ENCODE measurements at places on chromosomes 3 and 15.
A peak's percentile ranks its signal among the peaks of the same experiment; 100 is the strongest.

- no peak for DNase-seq
Measured at GRCh38 chr3:119359476-119360326, 65.5 kb downstream of the ARHGAP31 start.

GRCh38 chr3:49462222-49462621, 7.8 kb upstream of the DAG1 start:
- DNase-seq = no peak

DNA sequence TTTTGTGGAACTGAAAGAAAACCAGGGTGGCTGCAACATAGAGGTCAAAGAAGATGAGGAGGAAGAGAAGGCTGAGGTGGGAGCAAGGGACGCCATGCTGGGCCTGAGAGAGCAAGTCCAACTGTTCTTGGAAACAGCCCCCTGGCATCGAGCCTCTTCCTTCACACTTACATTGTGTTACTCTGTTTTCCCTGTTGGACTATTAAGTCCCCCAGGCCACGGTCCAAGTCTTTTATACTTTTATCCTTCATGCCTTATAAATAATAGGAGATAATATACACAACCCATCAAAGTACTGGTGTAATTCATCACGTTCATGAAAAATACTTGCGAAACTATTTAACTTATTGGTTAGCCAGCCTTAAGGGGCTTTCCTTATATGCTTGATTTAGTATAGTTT, 79.3 kb downstream of the ATG7 start:
- no peak for DNase-seq

DNA sequence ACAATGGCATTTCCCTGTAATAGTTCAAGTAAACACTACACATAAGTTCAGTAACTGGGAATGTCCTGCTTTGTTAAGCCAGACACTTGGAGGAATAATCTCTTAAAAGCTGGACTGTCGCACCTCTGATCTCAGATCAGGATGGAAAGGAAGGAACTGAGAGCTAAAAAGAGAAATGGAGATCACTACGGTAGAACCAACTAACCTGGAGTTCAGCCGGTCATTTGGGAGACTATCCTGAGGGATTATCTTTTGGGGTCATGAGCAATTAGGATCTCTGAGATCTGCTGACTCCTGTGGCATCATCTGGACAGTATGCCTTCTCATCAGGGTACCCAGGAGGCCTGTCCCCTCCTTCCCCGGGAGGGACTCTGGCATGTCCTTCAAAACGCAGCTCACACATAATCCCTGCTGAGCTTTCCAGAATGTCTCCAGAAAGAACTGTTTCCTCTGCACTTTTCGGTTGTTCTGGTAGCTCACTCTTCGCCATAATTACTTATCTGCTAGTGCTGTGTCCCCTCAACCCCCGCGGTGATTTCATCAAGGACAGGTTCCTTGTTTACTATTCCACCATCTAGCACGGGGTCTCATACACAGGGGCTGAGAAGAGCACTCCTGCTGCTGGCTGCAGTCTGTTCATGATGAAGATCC, 115.6 kb downstream of the SENP2 start:
- no peak for DNase-seq

DNA sequence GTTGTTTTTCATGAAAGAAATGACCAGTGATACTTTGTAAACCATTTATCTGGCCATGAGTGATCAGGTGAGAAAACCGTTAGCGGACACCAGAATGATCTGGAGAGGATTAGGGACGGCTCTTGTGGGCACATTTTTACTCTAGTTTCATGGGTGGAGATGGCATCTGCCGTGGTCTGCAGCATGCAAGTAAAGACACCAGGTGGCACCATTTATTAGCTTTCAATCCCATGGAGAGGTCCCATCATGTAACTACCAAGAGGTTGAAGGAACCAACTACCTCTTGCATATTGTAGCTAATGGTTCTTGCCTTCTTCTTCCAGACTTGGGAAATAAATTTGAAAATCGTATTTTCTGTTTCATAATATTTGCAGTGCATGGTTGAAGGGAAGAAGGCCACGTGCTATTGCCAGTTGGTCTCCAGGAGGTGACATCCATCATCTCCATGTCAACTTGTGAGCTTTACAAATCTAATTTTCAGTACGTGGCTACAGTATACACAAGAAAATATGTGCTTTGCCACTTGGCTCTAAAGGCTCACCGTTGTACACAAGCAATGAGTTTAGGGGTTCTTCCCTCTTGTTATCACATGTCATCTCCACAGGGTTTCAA, 1.5 kb upstream of the MAPKBP1 start:
- DNase-seq = peak; percentile 11

DNA sequence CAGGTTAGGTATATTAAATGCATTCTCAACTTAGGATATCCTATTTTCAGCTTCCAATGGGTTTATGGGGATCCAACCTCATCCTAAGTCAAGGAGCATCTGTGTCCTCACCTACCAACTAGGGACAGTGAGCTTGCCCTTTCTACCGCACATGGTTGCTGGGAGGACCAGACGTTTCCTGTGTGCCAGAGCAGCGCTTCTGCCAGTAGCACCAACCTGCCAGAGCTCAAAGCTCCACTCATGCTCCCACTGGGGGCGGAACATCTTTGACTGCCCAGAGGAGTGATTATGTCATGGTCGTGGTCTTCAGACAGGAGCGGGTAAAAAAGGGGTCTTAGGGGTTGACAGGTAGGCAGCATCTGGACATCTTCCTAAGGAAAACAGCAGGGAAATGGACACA, 24.7 kb downstream of the XPC start:
- DNase-seq = no peak

DNA sequence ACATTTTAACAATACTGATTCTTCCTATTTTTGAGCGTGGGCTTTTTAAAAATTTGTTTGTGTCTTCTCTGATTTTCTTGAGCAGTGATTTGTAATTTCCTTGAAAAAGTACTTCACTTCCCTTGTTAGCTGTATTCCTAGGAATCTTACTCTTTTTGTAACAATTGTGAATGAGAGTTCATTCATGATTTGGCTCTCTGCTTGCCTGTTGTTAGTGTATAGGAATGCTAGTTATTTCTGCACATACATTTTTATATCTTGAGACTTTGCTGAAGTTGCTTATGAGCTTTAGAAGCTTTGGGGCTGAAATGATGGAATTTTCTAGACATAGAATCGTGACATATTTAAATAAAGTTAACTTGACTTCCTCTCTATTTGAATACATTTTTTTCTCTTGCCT, 582.8 kb upstream of the BCHE start:
- no peak for DNase-seq

DNA sequence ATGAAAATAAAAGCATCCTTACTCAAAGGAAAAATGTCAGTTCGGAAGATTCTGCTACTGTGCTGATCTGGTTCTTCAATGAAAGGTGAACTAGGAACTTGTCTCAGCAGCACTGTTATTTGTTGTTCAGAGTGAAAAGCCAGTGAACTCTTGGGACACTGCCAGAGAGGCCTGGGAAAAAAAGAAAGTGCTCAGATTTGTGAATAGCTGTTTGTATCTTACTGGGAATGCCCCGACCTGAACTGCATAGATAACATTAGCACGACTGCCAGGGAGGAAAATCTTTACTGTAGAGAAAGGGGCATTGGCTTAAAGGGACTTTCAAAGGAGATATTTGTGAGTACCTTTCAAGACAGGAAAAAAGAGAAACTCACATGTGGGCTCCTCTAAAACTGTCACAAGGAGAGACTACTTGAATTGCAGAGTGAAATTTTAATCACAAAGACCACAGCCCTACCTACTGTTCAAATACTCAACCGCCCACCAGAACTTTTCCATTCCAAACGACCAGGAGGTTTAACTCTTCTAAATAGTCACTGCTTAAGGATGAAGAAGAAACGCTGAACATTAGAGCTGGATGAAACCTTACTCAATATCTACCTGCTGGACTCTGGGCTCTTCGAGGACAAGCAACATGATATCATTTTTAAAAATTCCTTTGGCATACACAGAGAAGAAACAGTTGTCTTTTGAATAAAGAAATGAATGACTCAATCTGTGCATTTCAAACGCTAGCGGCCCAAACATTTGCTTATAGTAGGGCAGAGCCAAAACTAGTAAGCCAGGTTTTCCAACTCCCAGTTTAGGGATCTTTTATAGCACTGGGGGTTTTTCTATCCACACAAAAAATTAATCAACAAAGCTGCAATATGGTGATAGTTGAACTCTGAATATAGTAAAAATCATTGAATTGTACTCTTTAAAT, 13.4 kb downstream of the TAMM41 start:
- DNase-seq = no peak

DNA sequence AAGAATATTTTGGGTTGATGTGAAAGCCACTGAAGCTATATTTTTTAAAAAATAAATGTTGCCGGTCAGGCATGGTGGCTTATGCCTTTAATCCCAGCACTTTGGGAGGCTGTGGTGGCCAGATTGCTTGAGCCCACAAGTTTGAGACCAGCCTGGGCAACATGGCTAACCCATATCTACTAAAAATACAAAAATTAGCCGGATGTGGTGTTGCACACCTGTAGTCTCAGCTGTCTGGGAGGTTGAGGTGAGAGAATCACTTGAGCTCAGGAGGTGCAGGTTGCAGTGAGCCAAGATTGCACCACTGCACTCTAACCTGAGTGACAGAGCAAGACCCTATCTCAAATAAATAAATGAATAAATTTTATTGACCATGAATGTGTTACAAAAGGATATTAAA, 39.6 kb downstream of the GOLM2 start:
- DNase-seq = no peak

- DNase-seq = no peak
Measured at GRCh38 chr3:141556034-141556433, 69.2 kb downstream of the RASA2 start.

DNA sequence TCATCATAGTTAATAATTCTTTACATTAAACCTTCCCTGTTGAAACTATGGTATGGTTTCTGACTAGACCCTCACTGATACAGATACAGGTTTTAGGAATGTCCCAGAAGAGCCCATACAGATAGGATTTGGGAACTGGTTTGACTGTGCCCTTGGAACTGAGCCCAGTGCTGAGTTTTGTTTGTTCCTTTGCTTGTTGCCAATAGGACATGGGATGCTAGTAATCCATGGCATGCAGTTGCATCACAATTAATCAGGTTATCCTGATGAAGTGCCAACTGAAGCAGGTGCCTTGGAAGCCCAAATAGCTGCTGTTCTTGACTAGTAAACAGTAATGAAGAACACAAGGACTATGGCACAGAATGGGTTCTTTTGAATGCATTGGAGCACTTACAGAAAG, 230.6 kb downstream of the NEK10 start:
- no peak for DNase-seq

DNA sequence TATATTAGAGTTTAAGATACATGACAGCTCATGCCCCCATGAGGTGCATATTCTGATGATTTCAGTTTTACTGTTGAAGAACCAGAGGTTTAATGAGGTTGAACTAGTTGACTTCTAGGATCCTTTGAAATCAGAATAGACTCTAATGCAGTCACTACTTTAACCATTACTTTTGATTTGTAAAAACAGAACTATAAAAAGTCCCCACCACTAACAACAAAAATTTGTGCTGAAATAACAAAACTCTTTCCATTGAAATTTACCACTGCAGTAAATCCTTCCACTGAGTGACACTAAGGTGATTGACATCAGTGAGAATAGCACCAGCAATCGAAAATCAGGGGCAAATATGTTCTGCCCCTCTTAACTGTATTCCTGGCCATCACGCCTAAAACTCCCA, 214.1 kb downstream of the SHQ1 start:
- DNase-seq = no peak

DNA sequence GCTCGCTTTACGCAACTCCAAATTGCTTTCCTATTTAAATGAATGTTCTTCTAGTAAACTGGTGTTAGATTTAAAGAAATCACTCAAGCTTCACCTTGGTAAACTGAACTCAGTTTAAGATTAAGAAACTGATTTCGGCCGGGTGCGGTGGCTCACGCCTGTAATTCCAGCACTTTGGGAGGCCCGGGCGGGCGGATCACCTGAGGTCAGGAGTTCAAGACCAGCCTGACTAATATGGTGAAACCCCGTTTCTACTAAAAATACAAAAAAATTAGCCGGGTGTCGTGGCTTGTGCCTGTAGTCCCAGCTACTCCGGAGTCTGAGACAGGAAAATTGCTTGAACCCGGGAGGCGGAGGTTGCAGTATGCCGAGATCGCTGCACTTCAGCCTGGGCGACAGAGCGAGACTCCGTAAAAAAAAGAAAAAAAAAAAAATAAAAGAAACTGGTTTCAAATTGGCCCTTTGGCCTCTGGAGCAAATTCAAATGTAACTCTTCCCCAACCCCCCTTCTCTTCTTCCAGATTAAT, 1.7 kb downstream of the SKIL start:
- DNase-seq = no peak

- DNase-seq = peak; percentile 93
Measured at GRCh38 chr3:149277331-149277813, 55.7 kb upstream of the CP start.

Data from NCI-H2029 treated with DMSO at 0.1 percent for 48 hours (cell line).